ENCODE measurements at places on chromosomes 4 and X.

DNA sequence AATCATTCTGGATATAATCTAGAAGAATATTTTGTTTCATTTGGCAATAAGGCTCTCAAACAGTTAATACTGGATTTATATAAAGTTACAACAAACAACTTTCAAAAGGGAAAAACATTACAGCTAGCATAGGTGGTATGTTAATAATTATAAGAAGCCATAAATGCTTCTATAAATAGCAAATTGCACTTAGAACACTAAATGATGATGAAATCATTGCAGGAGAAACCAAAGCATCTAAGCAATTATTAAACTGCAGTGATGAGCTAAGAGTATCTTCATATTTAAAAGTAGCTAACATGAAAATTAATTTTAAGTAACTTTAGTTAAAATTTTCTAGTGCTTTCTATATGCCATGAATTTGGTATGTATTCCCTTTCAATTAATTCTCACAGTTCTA, 189.5 kb downstream of the CENPC start:
- no peak for DNase-seq

DNA sequence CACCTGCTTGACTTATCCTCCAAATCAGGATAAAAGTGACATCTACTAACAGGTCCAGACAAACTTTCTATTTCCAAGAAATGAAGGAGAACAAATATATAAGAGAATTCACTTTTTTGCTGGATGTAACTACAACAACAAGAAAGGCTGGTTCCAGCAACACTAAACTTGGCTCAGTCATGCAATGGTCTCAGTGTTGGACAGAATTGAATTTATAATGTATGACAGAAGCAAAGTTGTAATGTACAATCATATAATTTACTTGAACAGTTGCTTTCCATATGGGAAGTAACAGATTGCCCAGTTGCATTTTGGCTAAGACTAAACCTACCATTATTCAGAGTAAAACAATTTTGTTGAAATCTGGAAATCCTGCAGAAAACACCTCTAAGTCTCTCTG, 183.3 kb upstream of the INTU start:
- no peak for DNase-seq

GRCh38 chrX:20743046-20743445, 476.3 kb upstream of the RPS6KA3 start:
- no peak for DNase-seq

GRCh38 chr4:46550471-46550870, 160.5 kb upstream of the GABRA2 start:
- no peak for DNase-seq

- no peak for DNase-seq
These were observed 1005.1 kb downstream of the PDHA2 start for GRCh38 chr4:96844858-96845490.

- DNase-seq: no peak
These were observed 147.6 kb downstream of the BCOR start for GRCh38 chrX:39950018-39950688.

GRCh38 chr4:149997881-149998421, 80.3 kb upstream of the DCLK2 start:
- no peak for DNase-seq

DNA sequence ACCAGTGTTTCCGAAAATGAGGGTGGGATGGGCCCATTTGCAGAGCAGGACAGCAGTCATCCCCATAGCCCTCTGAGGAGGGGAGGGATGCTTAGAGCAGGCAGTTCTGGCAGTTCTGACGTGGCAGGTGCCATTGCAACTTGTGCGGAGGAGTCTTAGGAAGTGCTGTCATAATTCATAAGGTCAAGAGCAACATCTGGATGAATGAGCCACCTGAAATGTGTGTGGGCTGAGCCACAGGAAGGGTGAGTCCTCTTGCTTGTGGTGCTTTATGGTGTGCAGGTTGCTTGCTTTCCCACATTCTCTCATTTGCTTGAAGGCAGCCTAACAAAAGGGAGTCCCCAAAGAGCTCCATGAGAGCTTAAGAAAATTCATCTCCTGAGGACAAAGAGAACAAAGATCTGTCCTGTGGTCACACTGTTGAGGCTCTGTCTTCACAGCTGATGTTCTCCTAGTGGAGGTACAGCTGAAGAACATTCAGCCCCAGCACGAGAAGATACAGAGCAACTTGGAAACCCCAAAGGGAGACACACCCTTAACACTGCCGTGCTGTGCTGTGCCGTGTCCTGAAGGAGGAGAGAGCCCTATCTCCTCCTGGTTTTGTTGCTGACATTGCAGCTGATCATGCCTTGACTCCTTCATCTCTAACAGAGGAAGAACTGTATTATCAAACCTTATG, 60.3 kb downstream of the DLG3 start:
- peak; percentile 36 for DNase-seq

- DNase-seq: no peak
These were observed 304.4 kb downstream of the DHX15 start for GRCh38 chr4:24279911-24280375.

- no peak for DNase-seq
These were observed 8.4 kb downstream of the NDUFA1 start for GRCh38 chrX:119880076-119880475.

- no peak for DNase-seq
These were observed 3.5 kb upstream of the SAP30 start for GRCh38 chr4:173367285-173367684.

GRCh38 chrX:39805022-39805421, 292.7 kb downstream of the BCOR start:
- DNase-seq: no peak

DNA sequence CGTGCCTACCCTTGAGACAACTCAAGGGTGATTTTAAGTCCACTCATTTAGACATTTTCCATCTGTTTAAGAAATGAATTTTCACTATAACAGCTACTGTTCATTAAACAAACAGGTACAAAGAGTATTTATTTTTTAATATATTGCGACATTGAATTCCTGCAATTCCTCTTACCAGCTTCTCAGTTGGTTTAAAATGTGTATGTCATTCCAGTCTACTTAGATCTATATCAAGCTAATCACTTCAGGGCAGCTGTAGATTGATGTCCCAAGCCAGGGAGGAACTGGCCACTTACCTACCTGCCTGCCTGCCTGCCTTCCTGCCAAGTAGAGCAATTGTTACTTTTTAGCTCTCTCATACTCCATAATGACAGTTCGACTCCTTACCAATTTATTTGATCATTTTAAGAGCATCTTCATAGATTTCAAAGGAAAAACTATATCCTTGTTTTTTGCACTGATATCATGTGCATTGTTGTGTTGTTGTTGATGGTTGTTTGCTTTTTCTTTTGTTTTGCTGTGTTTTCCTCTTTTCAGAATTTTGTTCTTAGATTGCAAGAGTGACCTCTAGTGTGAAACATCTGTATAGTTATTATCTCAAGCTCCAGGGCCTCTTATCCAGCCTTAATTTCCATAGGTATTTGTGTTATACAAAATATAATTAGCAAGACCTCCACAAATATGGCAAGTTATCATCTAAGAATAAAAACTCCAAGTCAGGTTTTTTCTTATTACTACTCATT, 120.9 kb upstream of the NRK start:
- no peak for DNase-seq

DNA sequence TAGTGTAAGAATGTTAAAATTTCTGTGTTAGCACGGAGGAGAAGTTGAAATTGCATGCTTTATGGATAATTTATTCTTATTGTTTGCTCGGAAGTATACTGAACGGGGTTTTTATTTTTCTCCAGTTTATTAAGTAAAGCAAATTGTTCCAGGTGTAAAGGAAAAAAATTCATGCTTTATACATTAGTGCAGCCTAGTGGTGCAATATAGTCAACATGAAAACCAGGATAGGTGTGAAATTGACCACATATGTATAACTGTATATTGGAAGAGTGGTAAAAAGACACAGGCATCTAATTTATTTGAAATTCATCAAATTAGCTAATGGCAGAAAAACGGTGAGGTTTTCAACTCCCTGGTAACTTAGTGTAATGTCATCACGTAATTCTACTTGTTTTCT, 959 bp downstream of the BRS3 start:
- no peak for DNase-seq

- no peak for DNase-seq
These were observed 23.5 kb downstream of the KLHL8 start for GRCh38 chr4:87196927-87197326.

DNA sequence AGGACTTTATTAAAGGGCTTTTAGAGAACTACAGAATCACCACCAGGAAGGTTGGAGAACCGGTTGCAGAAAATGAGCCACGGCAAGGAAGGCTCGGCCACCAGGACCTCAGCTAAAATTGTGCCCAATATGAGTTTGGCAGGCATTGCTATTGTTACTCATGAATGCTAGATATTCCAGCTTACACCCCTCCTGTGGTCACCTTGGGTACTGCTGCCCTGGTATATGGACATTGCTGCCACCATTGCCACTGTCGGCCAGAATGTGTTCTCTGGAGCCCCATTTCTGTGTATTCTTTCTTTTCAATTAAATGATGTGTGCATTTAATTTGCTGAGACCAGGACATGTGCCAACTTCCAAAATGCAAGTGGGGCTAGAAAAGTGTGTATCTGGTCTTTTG, 626.7 kb upstream of the BOD1L1 start:
- DNase-seq: peak; percentile 1

DNA sequence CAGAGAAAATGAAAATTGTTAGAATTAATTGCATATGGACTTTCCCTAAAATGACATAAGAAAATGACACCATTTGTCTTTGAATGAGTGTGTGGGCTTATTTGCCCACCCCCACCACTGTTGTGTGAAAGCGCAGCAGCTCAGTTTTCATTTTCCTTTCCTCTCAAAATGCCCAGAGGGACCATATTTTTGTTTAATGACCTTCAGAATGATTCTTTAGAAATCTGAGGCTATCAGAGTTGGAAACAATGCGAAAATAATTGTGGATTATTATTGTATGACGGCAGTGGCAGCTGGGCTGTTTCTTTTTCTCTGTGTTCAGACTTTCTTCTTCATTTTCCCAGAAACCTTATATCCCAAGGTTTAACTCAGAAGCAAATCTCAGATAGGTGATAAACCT, 44.6 kb upstream of the TEX13A start:
- no peak for DNase-seq

- DNase-seq: no peak
These were observed 2.7 kb upstream of the ADH7 start for GRCh38 chr4:99437723-99438404.

DNA sequence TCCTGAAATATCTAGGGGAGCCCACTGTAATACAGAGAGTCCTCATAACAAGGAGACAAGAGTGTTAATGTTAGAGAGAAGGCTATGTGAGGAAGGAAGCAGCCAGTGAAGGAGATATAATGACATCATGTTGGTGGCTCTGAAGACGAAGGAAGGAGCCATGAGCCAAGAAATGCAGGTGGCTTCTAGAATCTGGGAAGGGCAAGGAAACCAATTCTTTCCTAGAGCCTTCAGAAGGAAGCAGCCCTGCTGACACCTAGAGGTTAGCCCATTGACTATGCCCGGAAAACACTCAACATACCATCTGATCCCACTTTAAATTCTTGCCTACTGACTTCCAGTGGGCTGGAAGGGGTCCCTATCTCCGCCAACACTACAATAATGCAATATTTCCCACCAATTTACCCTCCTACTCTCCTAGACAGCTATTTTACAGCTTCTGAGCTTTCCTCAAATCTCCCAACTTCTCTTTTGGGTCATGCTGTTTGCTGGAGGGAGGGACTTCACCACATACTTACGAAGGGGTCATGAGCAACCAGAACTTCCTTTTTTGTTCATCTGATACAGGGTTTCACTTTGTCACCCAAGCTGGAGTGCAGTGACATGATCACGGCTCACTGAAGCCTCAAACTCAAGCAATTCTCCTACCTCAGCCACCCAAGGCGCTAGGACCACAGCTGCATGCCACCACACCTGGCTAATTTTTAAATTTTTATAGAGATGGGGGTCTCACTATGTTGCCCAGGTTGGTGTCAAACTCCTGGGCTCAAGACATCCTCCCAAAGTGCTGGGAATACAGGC, 25.2 kb upstream of the G3BP2 start:
- DNase-seq: peak; percentile 7

DNA sequence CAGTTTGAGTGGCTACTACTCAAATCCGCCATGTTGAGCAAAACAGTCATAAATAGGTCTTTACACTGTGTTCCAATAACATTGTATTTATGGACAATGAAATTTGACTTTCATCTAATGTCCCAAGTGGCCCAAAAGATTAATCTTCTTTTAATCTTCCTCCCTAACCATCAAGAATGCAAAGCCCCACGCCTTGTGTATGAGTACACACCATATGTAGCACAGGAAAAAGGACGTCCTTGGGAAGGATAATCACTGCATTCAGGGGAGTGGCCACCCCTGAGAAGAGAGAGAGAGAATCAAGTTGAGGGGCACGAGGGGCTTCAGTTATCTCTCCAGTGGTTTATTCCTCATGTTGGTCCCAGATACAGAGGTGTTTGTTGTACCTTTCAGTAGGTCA, 33.1 kb downstream of the RBM47 start:
- DNase-seq: no peak

- DNase-seq: peak; percentile 78
These were observed 29.2 kb upstream of the ASMTL start for GRCh38 chrX:1481636-1482529.

DNA sequence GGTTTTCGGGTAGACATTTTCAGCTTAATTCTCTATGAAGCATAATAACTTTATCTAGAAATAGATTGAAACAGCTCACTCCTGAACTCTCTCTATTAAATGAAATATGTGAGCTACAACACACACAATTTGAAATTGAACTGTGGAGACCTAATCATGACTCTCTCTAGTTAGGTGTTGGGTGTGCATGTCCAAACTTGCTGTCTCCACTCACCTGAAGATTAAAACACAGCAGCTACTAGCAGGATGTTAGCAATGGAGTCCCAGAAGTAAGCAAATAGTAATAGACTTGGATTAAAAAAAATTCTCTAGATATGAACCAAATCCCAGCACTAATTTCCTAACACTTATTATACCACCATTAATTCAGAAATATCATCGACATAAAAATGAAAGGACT, 173.1 kb downstream of the FSTL5 start:
- DNase-seq: no peak

DNA sequence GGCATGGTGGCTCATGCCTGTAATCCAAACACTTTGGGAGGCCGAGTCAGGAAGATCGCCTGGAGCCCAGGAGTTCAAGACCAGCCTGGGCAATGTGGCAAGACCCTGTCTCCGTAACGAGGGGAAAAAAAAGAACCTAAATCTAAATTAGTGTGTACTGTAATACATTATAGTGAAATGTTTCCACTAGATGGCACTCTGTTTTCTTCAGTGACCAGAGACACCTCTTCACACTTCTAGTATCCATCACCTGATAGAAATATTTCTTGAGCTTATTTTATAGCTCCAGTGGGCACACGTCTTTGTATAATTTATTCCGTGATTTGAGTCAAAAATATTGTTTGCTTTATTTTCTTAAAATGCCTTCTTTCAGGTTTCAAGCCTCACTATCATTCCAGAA, 600.9 kb upstream of the DIPK2B start:
- no peak for DNase-seq

DNA sequence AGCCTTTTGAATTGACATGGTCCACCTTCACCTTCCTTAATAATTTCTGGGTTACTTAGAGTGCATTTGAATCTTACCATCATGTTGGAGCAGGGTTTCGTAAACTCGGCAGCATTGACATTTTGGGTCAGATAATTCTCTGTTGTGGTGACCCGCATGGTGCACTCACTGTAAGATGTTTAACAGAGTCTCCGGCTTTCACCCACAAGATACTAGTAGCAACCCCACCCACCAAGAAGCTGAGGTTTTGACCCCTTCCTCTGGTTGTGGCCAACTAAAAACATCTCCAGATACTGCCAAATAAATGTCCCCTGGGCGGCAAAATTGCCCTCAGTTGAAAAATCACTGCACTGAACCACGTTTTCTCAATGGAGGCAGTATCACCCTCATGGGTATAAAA, 62.7 kb downstream of the CHST7 start:
- DNase-seq: no peak

GRCh38 chr4:52641854-52642563, 17.1 kb downstream of the USP46 start:
- no peak for DNase-seq

- DNase-seq: no peak
These were observed 3.6 kb downstream of the NEIL3 start for GRCh38 chr4:177313263-177313662.
